ENCODE measurements at places on chromosomes 2 and 18.
A peak's percentile ranks its signal among the peaks of the same experiment; 100 is the strongest.

- DNase-seq: no peak
These were observed 685.6 kb upstream of the SALL3 start for GRCh38 chr18:78293940-78294541.

DNA sequence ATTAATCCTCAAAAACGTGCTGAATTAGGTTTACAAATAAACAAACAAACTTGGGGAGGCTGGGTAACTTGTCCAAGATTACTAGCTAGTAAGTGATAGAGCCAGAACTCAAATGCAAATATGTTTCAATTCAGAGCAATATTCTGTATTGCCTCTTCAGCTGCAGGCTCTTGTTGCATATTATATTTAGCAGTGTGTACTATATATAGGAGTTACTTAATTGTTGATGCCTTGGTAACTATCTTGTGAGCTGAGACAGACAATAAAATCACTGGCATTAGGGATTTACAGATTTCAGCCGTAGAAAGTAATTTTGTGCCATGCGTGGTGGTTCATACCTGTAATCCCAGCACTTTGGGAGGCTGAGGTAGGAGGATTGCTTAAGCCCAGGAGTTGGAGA, 10.2 kb upstream of the ANKRD12 start:
- DNase-seq: no peak

DNA sequence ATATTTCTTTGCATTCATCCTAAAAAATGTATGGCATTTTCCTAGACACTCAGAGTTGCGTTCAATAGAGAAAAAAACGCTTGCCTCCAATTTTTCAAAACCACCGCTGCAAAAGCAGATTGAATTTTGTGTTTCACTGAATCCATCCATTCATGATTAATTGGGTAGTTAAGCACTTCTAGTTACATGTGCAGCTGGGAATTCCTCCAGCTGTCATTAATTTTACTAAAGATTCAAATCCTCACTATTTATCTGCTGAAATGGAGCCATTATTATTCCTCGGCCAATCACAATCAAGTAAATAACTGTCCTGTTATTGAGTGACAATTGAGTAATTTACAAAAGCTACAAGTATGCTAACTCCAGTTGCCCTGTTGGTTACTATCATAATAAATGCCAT, 75.8 kb upstream of the ARL5A start:
- peak; percentile 86 for DNase-seq

DNA sequence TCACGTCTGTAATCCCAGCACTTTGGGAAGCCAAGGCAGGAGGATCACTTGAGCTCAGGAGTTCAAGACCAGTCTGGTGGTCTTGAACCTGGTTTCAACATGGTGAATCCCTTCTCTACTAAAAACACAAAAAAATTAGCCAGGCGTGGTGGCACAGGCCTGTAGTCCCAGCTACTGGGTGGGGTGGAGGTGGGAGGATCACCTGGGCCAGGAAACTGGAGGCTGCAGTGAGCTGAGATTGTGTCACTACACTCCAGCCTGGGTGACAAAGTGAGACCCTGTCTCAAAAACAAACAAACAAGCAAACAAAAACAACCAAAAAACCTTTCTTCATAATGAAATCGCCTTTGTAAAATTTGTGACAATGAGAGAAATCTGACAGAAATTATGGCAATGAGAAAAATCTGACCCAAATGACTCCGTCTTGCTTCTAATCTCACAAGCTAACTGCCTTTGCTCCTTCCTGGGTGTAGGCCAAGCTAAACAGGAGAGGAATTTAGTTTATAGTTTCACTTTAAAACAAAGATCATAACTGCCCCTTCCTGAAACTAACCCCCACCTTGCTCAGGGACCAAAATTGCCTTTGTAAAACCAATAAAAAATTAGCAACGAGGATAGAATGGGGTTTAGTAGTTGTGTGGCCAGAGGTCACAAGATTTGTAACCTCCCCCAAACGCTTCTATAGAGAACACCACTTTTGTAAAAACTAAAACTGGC, 60.7 kb upstream of the KIF5C start:
- DNase-seq: no peak

GRCh38 chr2:136171223-136171622, 53.3 kb upstream of the CXCR4 start:
- DNase-seq: no peak

- DNase-seq: no peak
These were observed 414.4 kb downstream of the MTX2 start for GRCh38 chr2:176683618-176684111.

- peak; percentile 77 for DNase-seq
These were observed 280 bp upstream of the CYP1B1 start for GRCh38 chr2:38076152-38076709.

DNA sequence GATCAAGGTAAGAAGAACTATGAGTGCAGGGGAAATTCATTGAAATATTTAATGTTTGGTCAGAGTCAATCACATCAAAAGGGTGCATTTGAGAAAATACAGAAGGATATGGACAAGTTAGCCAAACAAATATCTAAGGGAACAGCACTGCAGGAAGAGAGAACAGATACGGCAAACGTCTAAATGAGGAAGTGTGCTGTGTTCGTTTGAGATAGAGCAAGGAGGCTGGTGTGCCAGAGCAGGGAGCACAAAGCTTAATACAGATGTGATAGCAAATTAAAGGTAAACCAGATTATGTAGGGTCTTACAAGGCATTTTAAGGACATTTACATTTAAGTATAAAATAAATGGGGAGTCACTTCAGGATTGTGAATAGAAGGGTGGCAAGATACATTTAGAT, 241.3 kb upstream of the ZNF804A start:
- no peak for DNase-seq

DNA sequence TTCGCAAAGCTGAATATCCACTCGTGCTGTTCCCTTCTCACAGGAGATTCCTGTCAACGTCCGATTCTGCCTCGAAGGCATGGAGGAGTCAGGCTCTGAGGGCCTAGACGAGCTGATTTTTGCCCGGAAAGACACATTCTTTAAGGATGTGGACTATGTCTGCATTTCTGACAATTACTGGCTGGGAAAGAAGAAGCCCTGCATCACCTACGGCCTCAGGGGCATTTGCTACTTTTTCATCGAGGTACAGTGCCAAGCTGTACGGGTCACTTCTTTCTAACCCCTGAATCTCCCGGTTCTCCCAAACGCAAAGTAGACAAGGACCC, 14.6 kb downstream of the CNDP2 start:
- DNase-seq: no peak

DNA sequence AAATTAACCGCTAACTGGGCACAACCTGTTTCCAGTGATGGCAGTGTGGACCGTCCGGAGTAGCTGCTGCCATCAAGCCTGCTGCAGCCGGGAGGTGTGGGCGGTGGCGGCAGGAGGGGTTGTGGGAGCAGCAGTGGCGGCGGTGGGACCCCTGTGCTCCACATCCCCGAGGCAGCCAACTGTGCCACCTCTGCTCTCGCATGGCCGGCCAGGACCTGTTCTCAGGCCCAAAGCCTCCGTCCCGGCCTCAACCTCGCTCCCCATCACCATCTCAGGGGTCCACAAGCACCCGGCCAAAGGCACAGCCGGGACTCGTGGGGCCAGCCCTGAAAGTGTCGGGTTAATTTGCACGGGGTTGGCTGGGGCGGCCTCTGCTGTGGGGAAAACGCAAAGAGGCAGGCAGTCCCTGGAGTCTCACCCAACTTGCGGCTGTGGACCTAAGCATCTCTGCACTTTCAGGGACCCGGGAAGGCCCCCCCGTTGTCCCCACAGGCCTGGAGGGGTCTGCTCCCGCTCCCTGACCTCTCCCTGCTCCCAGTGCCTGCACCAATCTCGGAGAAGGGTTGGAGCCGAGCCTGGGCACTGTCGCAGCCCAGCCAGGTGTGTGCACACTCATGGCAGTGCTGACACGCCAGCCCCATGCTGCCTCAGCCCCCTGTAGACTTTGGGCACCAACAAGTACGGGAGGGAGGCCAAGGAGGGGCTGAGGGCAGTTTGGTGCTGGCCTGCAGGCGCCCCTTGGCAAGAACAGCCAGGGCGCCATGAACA, 44.4 kb upstream of the PEX13 start:
- DNase-seq: no peak

DNA sequence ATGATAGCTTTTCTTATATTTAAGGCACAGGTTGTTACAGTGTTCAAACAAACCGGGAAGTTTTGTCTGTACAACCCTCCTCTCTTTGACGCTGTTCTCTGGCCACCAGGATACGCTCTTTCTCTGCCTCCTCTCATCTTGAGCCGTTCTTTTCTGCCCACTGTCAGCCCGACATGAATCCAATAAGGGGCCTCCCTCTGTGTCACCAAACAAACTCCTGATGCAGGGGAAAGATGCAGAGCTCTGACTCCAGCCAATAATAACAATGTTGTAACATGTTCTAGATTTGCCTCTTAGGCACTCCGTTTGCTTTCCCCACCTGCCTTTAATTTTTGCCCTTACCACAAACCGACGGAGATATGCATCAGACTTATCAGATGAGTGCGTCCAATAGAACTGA, 449.3 kb downstream of the SLC4A3 start:
- no peak for DNase-seq

GRCh38 chr2:118842661-118843482, 4.6 kb downstream of the EN1 start:
- no peak for DNase-seq

DNA sequence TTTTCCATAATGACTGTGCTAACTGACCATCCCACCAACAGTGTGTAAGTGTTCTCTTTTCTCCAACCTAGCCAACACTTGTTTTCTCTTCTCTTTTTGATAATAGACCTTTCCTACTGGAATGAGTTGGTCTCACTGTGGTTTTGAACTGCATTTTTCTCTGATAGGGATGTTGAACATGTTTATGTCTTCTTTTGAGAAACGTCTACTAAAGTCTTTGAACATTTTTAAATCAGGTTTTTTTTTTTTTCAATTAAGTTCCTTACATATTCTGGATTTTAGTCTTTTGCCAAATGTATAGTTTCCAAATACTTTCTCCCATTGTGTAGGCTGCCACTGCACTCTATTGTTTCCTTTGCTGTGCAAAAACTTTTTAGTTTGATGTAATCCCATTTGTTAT, 405.5 kb upstream of the FIGN start:
- no peak for DNase-seq

- DNase-seq: no peak
These were observed 110.9 kb downstream of the NAB1 start for GRCh38 chr2:190759749-190760213.

DNA sequence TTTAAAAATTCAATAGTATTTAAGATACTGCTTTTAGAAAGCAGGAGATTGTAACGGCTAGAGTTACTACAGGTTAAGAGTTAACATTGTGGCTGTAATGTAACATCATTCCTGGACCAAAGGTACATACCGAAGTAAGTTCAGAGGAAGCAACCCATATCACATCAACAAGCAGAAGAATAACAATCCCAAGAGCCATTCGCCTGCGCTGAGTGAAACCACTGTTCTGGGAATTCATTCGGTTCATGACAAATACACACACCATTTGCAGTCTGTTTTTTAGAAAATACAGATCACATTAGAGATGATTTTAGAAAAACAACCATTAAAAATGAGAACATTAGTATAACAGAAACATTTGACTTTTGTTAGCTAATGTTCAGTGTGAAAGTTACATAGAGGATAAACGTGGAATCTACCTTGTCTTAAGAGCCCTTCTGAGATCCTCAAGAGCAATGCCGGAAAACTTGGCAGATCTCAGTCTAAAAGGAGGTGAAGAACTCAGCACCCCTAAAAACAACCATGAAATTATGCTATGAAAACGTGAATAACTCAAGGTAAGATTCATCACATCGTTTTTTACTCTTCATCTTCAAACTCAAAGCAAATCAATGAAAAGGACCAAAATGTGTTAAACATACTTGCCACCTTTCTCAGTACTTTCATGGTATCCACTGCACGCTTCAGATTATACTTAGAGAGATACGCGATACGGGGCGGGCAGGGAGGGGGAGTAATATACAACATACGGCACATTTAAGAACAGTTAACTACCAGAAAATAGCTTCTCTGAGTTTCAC, 1.2 kb downstream of the SLC35F5 start:
- no peak for DNase-seq

DNA sequence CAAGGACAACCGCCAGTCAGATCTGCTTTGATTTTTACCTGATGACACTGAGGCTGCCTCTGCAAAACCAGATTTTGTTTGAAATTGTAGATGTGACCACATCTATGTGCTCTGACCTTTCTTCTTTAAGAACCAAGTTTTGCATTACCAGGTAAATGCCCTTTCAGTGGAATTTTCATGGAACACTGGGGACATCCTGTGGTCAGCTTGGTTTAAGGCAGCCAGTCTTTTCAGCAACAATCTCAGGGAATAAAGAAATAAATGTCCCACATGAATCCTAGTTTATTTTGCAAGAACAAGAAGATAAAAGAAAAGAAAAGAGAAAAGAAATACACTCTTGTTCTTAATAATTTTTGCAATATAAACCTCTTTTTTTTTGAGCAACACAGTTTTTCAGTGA, 90.6 kb downstream of the POU3F3 start:
- no peak for DNase-seq

DNA sequence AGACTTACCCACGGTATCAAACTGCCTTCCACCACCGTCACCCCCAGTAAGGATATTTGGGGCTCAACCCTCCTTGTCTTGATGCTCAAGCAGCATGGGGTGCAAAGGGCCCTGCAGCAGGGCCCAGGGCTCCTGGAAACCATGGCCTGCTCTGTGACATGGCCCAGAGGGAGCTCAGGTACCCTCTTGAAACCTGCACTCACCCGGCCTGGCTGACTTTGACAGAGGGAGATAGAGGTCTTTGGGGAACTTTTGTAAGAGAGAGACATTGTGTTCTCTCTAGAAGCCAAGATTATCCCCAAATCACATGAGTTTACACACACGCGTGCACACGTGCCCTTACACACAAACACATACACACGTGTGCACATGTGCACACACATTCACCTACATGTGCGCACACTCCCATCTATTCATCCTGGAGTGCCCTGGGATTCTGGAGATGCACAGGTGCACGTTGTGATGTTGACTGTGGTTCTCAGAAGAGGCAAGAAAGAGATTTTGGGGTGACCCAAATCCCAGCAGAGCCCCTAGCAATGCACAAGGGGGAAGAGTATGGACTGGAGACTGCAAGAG, 19.6 kb upstream of the KCNK3 start:
- DNase-seq: no peak

- no peak for DNase-seq
These were observed 197 bp downstream of the GDF7 start for GRCh38 chr2:20667151-20667530.

- no peak for DNase-seq
These were observed 1.3 kb downstream of the TMEM17 start for GRCh38 chr2:62504657-62505056.
